Fibroblast of skin of right quadriceps (primary cell): ENCODE measurements at places on chromosomes 12 and 14.

DNA sequence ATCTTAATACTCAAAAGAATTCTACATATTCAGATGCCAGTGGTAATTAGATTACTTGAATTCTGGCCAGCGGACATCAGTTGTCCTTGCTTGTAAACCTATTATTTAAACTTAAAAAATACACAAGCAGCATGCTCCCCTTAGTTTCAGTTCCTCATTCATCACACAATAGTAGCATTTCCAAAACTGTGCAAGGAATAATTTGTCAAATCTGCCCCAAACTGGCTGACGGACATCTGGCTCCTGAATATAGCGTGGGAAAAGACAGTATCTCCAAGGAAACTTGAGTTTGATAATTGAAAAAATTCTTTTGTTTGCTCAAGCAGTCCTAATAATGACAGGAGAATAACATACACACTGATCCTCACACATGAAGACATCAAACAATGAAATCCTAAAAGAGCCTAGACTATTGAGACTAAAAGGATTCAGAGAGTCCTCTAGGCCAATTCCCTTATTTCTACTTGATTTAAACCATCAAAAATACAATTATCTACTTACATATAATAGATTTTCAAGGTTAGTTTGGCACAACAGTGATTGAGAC is 90.4 kb downstream of the KIF21A start:
- DNase-seq, result no peak

- DNase-seq, result no peak
These were observed 40.8 kb downstream of the GALNT16 start for GRCh38 chr14:69300601-69301221.

- DNase-seq, result no peak
These were observed 11.5 kb upstream of the SCARB1 start for GRCh38 chr12:124874988-124875802.

- no peak for DNase-seq
These were observed at the start of gene ERP27 for GRCh38 chr12:14938301-14938700. ERP27 (minus strand) TSS chr12:14938537; CDS start chr12:14938508, 29 bp downstream.

DNA sequence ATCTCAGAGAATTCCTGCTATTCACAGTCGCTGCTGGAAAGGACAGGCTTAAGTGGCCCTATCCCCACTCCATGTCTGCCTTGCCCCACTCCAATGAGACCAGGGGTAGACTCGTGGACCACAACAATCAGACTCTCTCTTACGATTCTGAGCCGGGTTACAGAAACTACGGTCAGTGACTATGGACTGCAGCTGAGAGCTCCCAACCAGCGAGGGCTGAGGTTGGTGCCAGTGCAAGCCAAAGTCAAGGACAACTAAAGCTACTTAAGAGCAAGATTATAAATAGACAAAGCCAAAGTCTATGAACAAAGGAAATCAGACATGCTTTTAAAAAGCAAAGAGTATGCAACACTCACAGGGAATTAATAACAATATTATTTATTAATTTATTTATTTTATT is 18.3 kb upstream of the AMIGO2 start:
- no peak for DNase-seq

DNA sequence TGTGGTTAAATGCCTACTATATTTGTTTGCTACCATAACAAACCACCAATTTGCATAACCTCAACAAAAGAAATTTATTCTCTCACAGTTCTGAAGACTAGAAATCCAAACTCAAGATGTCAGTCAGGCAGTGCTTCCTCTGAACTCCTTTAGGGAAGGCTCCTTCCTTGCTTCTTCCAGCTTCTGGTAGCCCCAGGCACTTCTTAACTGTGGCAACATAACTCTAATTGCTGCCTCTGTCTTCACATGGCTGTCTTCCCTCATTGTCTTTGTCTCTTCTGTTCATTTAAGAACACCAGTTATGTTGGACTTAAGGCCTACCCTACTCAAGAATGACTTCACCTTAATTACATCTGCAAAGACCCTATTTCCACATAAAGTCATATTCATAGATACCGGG is 206.9 kb downstream of the SYT1 start:
- no peak for DNase-seq
